ENCODE measurements at places on chromosomes 16 and 17.

GRCh38 chr16:66374176-66374575 is 7.7 kb downstream of the CDH5 start:
- no peak for DNase-seq

DNA sequence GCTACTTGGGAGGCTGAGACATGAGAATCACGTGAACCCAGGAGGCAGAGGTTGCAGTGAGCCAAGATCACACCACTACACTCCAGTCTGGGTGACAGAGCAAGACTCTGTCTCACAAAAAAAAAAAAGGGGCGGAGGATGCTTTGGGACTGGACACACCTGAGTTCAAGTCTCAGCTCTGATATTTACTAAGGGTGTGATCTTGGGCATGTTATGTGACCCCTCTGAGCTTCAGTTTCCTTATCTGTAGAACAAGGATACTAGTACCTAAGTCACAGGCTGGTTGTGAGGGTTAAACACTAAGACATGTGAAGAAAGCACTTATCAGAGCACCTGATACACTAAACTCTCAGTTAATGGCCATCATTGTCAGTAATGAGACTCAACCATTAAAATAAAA is 25.9 kb downstream of the HOXB1 start:
- DNase-seq, result no peak

GRCh38 chr17:70896843-70897242 is 727.5 kb downstream of the KCNJ2 start:
- DNase-seq, result peak; percentile 5

- no peak for DNase-seq
These were observed 125.8 kb upstream of the SMURF2 start for GRCh38 chr17:64787921-64788271.

DNA sequence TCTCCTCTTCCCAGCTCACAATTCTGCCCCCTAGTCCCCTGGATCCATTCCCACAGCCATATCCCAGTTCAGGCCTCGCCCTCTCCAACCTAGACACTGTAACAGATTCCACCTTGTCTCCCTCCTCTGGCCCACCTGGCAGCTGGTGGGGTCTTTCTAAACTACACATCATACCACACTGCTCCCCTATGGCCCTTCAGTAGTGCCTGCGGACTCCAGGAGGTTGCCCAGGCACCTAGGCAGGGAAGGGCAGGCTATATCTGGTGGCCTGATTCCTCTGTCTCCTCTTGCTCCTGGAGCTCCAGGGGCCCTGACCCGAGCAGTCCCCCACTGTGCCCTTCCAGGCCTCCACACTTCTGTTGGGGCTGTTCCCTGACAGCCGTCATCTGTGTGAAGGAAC is 64.5 kb downstream of the SMPD3 start:
- DNase-seq, result no peak
